Left ventricle myocardium inferior (tissue), 1 donor: ENCODE measurements at places on chromosomes 12 and 14. TPM values are rescaled to one million over a fixed set of nuclear protein-coding genes. Genes with fewer than 3 reads are reported as not detected.

OLR1 gene
- total RNA-seq = 0.55 TPM

ESR2 gene
- total RNA-seq = 1.0 TPM

CLEC9A gene
- total RNA-seq = not detected

TDRD9 gene
- total RNA-seq = 4.8 TPM

PLCZ1 gene
- total RNA-seq = 0.49 TPM
